ENCODE measurements at places on chromosomes 1 and 21.

- no peak for DNase-seq
Observed at GRCh38 chr1:3073489-3074296, 4.7 kb downstream of the PRDM16 start.

DNA sequence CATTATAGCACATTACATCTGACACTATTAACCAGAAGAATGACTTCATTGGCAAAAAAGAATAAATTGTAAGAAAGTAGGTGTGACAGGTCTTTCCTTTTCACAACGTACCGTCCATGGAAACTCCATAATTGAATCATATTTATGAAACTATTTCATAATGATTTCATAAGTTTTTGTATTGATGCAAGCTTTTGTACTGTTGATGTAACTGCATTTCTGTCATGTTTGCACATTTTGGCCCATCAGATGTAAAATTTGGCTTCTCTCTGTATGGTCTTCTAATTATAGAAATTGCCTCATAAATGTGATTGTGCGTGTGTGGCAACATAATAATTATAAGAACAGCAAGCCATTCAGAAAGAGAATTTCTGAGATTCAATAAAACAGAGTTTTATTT lies 180.7 kb upstream of the ZNHIT6 start:
- no peak for DNase-seq

DNA sequence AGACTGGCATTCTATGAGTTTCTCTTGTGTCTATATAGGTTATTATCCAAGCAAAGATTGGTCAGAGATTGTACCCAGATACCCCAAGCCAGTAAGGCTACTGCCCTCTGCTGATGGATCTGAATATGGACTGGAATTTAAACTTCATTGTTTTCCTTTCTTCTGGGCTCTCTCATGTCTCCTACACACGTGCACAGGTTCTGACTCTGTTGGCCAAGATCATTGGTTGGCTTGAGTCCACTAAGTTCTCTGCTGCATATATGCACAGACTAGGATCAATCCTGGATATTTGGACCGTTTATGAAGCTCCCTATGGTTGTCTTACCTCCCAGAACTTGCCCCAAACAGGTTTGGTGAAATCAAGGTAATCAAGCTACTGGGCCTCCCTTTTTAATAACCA lies 69.7 kb downstream of the CC2D1B start:
- peak; percentile 62 for DNase-seq

DNA sequence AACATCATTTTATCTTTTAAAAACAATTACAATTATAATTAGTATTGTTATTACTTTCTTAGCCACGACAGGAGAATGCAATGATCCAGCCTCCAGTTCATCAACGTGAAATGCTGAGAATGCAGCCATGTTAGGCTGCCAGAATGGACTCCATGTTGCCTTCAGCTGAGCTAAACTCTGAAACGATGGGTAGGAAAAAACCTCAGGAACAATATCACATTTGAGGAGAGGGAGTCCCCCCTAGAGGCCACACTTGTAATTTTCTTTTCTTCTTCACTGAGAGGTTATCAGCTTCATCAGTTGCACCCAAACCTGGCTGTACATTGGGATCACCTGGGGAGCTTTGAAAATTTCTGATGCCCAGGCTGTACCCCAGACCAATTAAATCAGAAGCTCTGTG lies 34.6 kb upstream of the DNAH14 start:
- peak; percentile 37 for DNase-seq

GRCh38 chr1:196858811-196859210 lies 29.0 kb upstream of the CFHR4 start:
- no peak for DNase-seq

DNA sequence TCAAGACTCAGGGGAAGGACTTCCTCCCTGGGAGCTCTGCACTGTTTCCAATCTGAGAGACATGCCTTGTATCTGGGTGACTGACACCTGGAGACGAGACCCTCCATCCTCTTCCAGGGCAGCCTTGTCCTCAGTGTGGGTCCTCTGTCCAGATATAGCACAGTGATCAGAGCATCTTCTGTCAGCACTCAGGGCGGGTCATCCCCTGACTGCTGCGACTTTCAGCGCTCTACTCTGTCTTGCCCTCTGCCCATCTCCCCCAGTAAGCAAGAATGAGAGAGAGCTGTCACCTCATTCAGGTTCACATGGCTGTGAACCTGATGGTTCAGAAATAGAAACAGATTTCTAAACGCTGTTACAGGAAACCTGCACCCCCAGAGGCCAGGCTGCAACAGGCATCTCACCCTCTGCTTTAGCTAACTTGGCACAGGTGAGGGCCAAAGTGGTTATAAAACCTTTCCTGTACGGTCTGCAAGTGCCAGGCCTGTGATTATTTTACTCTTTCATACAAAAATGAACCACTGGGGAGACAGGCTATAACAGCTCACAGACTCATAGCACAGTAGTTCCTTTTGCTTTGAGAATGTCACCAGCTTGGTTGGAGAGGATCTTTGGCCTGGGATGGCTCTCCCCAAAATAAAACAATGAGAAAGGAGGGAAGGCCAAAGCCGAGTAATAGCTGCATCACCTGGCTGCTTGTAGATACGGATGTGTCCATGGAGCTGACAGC lies 11.4 kb upstream of the TENT5C start:
- no peak for DNase-seq

- DNase-seq, result no peak
Observed at GRCh38 chr1:55931081-55931940, 648.1 kb downstream of the PLPP3 start.

DNA sequence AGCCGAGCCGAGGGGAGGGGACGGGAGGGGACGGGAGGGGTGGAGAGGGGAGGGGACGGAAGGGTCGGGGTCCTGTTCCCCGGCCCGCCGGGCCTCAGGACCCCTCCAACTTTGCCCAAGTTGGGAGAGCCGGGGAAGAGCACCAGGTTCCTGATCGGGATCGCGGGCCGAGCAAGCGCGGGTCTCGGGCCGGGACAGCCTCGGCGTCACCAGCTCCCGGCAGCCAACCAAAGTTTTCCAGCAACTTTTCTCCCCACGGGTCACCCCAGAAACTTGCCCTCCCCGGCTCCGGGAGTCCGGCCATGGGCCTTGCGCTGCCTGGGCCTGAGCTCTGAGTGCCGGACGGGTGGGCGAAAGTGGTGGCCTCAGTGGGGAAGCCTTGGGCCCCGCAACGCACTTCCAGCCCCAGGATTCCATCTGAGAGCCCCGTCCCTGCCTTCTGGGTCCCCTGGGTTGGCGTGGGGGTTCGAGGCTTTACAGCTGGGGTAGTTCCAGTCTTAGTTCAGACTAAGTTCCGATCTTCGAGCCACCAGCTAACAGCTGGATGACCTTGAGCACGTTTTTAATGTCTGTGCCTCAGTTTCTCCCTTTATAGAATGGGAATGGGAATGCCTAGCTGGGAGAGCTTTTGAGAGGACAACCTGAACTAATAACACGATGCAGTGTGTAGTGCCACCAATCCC lies 458 bp downstream of the ZC3H12A start:
- peak; percentile 65 for DNase-seq

DNA sequence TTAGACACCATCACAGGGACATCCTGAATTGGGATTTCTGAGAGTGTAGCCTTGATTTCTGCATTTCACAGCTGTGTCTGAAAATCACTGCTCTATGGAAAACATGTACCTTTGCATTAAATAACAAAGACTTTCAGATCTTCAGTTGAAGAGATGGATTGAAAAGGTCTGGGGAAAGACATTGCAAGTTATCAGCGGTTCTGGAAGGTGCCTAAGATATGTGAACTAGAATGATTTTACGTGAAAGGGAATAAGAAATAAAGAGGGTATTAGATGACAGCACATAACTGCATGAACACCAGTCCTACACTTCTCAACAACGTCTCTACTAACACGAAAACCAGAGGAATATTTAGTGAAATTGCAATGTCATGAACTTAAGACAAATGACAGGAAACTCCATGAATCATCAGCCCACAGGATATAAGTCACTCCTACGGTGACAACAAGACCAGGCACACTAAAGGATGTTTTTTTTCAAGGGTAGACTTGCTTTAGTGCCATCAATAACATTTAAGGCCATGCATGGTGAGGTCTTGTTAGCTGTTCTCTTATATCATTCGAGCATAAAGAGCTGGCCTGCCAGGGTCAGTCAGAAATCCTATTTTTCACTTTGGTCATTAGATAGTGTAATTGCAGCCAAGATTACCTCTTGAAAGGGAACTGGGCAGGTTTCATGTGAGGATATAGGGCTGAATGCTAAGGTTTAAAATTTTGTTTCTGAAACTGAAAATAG lies 283.1 kb downstream of the GRIK1 start:
- no peak for DNase-seq

GRCh38 chr1:168341483-168341975 lies 60.9 kb downstream of the TBX19 start:
- DNase-seq, result no peak

DNA sequence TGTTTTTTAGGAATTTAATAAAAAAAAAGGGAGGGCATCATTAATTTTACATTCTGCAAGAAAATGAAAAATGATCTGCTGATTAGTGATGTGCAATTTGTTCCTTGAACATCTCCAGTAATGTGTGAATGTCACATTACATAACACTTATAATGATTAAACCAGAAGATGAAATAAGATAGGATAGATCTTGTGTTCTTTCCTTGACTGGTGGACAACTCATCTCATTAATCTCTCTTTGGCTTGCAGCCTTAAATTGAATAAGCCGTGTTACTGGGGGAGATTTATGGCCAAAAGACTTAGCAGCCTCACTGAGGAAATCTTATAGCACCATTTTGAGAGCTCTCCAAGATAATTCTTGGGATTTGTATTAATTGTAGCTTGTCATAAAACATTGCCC lies 217.2 kb downstream of the ST6GALNAC3 start:
- no peak for DNase-seq

- no peak for DNase-seq
Observed at GRCh38 chr21:15558884-15559283, 170.9 kb upstream of the USP25 start.

GRCh38 chr21:39050841-39051587 lies 132.2 kb downstream of the PSMG1 start:
- DNase-seq, result no peak

DNA sequence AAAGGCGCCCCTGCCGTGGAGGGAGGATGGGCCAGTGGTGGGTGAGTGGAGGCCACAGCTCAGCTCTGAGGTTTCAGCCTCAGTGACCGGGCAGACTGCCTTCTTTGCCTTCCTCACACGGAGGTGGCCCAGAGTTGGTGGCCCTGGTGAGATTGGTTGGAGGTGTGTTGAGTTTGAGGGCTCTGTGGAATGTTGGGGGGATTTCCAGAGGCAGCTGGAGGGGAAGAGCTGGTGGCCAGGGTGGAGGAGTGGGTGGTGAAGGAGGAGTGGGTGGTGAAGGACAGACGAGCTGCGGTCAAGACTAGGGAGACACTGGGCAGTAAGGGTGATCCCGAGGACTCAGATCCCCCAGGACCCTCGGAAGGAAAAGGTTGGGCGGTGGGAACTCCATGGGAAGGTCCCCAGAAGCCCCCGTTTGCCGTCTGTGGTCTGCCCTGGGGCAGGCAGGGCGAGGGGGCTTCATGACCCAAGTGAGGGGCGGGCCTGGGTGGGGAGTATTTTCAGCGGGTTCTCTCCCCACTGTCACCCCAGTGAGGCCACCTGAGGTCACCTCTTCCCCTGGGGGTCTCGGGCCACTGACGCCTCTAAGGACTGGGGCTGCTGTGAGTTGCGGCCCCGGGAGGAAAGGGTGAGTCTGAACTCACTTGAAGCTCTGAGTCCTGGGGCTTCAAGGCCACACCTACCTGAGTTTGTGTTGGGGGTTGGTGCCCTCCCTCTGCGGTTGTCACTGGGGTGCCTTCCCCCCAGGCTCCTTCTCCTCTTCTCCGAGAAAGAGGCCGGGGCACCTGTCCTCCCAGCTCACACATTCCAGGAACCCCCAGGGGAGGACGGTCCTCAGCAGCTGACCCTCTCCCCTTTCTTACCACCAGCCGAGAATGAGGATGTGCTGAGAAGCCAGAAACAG lies 22.7 kb upstream of the PIK3CD start:
- DNase-seq, result no peak

- DNase-seq, result no peak
Observed at GRCh38 chr1:204888294-204888693, 17.6 kb downstream of the NFASC start.

- DNase-seq, result no peak
Observed at GRCh38 chr1:29363536-29363935, 127.2 kb downstream of the PTPRU start.

- no peak for DNase-seq
Observed at GRCh38 chr1:200899451-200899915, 4.8 kb downstream of the INAVA start.

GRCh38 chr1:173669491-173669941 lies at the start of gene ANKRD45:
Gene ANKRD45, minus strand, starts transcription at chr1:173669851. Its CDS starts 10,433 bp downstream, at chr1:173659418.
- peak; percentile 32 for DNase-seq

Measured in D341Med (cell line).